ENCODE measurements at places on chromosomes 2 and 18. TPM values are rescaled to one million over a fixed set of nuclear protein-coding genes. Genes with fewer than 3 reads are reported as not detected.

DNA sequence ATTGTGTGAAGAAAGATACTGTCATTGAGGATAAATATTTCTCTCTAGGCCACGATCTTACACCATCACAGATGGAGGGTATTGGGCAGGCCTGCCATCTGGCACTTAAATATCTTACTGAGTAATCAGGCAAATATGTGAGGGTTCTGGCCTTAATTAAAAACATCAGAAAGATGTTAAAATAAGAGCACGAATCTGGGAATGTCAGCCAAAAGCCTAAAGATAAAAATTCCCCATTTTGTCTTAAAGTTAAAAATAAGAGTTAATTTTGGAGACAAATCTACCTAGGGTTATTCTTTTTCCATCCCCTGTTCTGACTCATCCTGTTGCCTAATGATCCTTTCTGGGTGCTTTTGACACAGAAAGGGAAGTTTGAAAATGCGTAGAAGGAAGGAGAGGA is 121.0 kb downstream of the SUCLG1 start:
- DNase-seq: no peak

CABYR gene
- 1.9 TPM for total RNA-seq

- no peak for DNase-seq
These were observed 261.4 kb upstream of the SKOR2 start for GRCh38 chr18:47512726-47513435.

DNA sequence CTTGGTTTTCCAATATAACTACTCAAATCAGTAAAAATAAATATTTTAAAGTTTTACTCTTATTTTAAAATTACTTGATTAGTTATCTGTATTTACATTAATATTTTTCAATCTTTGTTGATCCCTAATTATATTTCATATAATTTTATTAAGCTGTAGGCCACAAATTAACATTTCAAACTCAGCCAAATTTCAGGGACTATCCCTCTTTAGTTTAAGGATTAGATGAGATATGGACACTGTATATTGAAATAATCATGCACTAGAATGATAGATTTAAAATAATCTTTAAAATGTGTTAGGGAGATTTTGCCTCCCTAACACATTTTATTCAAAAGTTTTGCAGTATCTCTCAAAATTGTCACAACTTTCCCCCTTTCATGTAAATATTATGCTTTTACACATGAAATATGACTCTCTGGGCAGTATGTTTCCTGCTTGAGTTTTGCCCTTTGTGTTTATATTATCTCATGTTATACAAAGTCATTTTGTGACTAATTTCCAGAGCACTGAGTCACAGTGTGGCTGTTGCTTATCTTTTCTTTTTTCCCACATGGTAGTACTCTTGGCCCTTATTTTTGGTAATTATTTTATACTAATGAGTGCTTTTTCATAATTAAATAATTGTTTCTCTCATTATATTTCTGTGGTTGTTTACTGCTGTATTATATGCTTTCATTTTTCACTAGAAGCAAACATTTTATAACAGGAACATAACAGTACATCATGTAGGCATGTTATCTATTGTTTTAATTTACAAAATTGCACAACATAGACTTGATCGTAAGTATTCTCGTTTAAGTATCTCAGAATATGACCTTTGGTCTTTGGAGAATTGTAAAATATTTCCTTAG is 1.2 kb downstream of the TFPI start:
- no peak for DNase-seq

MYO3B gene
- total RNA-seq: 0.08 TPM

GRCh38 chr2:190679813-190680591 is 31.1 kb downstream of the NAB1 start:
- DNase-seq: peak; percentile 40

AKAIN1 gene
- total RNA-seq: not detected

GRCh38 chr2:10124538-10125045 is 2.1 kb downstream of the RRM2 start:
- DNase-seq: no peak

HSBP1L1 gene
- total RNA-seq: 11.2 TPM

- no peak for DNase-seq
These were observed 6.0 kb downstream of the LHCGR start for GRCh38 chr2:48749291-48750127.

COL4A3 gene
- total RNA-seq: not detected
